Brain (organoid and tissue), 16 donors: ENCODE measurements at places on chromosomes 2 and 18. TPM values are rescaled to one million over a fixed set of nuclear protein-coding genes. Genes with fewer than 3 reads are reported as not detected.

Gene MARCHF4
- polyA plus RNA-seq: 41.1 TPM

Gene ARHGAP28
- 1.2 TPM for polyA plus RNA-seq

Gene SLC5A7
- not detected for polyA plus RNA-seq

Gene SERPINB11
- not detected for polyA plus RNA-seq

DNA sequence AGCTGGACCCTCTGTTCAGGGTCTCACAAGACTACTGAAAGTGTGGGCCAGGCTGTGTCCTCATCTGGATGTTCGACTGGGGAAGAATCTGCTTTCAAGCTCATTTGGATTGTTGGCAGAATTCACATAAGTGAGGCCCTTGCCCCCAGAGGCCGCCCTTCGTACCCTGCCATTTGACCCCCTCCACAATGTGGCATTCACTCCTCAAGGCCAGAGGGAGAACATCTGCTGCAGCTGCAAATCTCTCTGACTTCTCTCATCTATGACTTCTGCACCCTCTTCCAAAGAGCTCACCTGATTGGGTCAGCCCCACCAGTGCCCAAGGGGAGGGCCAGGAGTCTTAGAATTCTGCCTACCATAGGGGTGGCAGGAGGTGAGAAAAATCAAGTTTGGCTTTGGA, 3.9 kb upstream of the CNDP2 start:
- DNase-seq: no peak

GRCh38 chr2:133439565-133439920, 128.7 kb downstream of the NCKAP5 start:
- no peak for DNase-seq

DNA sequence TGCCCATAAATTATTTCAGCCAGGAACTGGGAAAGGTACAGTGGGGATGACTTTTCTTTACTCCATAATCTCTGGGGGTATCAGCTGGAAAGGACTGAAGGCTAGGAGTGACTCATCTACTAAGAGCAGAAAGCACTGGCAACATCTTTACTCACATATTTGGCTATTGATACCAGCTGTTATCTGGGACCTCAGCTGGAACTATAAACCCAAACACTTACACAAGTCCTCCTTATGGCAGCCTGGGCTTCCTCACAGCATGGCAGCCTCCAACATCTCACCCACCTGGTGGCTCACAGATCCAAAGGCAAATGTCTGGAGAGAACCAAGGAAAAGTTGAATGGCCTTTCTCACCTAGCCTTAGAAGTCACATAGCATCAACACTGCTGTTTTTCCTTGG, 379.0 kb upstream of the RND3 start:
- DNase-seq: no peak

DNA sequence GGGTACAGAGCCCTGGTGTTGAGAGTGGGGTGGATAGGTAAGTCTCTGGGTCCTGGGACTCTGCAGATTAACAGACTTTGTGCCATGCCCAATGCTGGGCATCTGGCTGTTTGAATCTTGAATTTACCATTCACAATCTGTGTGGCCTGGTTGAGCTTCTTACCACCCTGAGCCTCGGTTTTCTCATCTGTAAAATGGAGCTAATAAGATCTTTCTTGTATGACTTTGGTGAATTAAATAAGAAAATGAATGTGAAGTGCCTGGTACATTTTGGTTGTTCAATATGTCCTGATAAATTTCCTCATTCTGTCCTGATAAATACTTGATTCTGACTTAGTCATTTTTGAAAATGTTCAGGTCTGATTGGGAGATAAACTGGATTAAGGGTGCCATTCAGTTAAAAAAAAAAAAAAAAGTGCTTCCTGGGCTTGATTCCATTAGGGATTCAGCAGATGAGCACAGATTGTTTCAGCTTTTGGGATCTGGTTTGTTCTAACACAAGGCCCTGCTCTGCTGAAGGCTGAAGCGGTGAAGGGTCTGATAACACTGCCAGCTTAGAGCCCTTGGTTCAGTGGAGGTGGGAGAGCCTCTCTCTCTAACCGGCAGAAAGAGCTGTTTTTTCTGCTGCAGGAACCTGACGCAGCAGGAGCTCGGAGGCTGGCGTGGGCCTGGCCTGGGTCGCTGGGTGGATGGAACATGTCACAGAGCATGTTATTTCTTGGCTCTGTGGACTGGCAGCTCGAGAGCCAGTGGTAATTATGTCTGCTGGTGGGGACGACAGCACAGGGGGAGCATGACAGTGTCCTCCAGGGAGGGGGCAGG, 84.5 kb upstream of the MCFD2 start:
- DNase-seq: no peak

DNA sequence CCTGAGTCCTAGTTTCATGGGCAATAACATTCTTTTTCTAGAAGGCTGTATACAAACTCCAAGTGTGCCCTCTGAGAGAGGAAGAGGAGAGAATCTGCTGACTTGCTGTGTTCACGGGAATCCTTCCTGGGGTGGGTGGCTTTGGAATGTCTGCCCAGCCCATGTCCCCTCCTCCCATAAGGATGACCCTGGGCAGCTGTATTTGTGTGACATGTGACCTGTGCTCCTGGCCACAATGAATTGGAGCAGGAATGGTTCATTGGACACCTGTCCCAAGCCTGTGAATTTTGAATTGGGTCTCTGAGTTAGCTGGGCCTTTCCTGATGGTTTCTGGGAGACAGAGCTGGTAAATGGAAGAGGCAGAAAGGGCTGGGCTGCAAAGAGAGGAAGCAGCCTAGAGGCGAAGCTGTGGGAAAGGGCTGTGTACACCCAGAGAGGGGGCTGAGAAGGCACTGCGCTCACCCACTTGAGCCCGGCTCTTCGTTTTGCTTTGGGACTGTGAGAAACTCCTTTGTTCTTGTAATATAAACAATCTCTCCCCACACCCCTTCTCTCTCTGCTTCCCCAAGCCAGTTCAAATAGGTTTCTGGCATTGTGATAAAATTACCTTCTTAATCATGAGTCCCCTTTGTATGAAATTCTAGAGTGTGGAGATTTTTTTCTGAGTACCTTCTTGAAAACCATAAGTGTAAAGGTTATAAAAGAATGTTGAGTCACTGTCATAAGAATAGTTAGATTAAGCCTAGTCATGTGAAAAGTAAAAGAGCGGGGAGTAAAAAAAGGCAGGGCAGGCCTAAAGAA, 49.8 kb downstream of the SLC4A5 start:
- DNase-seq: no peak

- no peak for DNase-seq
These were observed 3.4 kb downstream of the FBLN7 start for GRCh38 chr2:112141626-112142007.

- DNase-seq: no peak
These were observed 9.0 kb upstream of the NTSR2 start for GRCh38 chr2:11679016-11679415.
